ENCODE measurements at places on chromosomes 1 and 21.

DNA sequence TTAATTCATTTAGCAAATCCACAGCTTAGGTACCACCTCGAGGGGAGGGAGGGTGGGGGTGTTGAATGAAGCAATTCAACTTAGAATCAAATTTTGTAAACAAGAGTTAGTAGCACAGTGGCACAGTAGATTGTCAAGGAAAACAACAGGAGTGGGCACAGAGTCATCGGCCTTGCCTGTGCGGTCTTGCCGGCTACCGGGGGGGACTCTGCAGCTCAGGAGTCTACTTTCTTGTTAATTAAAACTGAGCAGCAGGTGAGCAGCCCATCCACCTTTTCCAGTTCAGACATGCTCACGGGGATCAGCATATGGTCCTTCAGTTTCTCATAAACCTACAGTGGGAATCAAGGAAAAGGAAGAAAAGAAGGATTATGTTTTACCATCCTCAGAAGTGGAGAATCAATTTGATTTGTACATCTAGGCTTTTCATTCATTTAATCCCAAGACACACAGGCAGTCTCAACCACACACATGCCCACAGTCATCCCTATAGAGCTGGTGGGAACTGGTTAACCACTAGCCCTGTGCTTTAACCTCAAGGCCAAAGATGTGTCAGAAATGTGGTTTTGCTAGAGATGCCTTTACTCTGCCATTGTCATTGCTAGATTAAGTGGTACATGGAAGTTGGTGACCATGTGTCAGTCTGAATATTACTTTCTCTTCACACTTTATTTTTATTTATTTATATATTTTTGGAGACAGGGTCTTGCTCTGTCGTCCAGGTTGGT is 45.0 kb upstream of the BCL10 start:
- no peak for DNase-seq

DNA sequence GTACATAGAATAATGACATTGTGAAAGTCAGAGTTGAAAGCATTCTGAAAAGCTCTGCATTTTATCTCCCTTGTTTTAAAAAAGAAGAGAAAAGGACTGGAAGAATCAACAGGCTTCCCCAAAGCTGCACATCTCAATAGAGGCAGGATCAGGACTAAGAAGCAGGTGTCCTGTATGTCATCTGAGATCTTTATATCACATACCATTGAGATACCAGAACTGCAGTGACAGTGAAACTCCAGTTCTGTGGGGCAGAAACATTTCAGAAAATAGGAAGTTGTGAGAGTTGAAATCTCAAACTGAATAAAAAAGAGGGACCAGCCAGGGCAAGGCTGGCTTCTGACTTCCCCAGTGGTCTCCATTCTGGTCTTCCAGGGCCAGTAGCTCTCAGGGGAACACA is 33.0 kb upstream of the SH2D1B start:
- no peak for DNase-seq

- DNase-seq = no peak
These were observed 35.9 kb downstream of the C1orf87 start for GRCh38 chr1:60037669-60038068.

DNA sequence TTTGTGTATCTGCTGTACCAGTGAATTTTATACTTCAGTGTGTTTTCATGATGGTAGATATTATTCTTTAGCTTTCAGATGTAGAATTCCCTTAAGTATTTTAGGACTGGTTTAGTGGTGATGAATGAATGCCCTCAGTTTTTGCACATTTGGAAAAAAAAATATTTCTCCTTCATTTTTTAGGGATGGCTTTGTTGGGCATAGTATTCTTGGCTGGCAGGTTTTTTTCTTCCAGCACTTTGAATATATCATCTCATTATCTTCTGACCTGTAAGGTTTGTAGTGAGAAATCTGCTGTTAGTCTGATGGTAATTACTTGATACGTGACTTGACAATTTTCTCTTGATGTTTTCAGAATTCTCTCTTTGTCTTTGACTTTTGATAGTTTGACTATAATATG is 66.8 kb downstream of the XPR1 start:
- no peak for DNase-seq

- DNase-seq = no peak
These were observed 42.9 kb upstream of the CD2 start for GRCh38 chr1:116711263-116711840.

- no peak for DNase-seq
These were observed 91.1 kb upstream of the ZBTB18 start for GRCh38 chr1:243959998-243960397.

- no peak for DNase-seq
These were observed 926 bp upstream of the ATP1B1 start for GRCh38 chr1:169105434-169106094.
